T-cell (primary cell): ENCODE measurements at places on chromosomes 2 and 18. TPM values are rescaled to one million over a fixed set of nuclear protein-coding genes. Genes with fewer than 3 reads are reported as not detected.

The LRATD1 gene
- 0.06 TPM for total RNA-seq

The CELF4 gene
- total RNA-seq: not detected

The DQX1 gene
- 0.76 TPM for total RNA-seq

The CYP26B1 gene
- total RNA-seq: not detected

The REEP1 gene
- total RNA-seq: 0.13 TPM
